ENCODE measurements at places on chromosomes 6 and 20.

GRCh38 chr20:54133434-54134427 lies 40.1 kb downstream of the CYP24A1 start:
- no peak for DNase-seq

DNA sequence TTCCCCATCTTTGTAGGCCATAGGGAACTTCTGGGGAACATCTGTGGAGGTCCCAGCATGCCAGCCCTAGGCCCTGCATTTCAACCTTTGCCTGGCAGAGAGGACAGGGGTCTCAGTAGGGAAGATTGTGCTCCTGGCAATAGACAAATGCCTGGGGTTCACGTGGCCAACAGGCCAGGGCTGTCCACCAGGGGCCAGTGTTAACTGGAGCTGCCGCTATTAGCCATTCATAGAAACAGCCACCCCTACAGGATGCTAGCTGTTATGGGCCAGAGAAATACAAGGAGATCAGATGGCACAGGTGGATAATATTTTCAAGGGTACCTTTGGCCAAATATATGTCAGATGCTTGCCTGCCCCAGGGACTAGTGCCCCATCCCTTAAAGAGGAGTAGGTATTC lies 932.9 kb downstream of the QKI start:
- no peak for DNase-seq

GRCh38 chr6:7541175-7542064 lies at the start of gene DSP:
Gene DSP, plus strand, starts transcription at chr6:7541671. Its CDS starts 245 bp downstream, at chr6:7541916.
- no peak for DNase-seq

GRCh38 chr6:36095497-36096391 lies 34.6 kb upstream of the MAPK13 start:
- DNase-seq: no peak

GRCh38 chr6:157634546-157634945 lies 188.5 kb upstream of the SNX9 start:
- DNase-seq: no peak

DNA sequence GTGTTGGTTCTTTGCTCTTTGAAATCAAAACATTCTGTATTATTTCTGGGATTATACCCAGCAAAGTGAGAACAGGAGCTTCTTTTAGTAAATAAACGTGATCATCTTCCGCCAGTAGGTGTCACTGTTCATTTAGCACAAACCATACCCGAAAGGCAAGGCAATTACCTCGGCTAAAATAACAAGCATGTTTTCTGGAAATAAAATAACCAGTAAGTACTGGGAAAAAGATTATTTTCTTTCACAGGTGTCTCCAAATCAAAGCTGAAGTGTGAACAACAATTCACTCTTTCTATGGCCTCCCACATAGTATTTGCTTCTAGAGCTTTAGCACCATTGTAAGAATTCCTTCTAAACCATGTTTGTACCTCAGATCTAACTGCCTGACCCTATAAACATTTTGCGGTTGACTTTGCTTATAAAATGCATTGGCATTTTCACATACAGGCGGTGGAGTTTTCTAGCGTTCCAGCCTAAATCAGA lies 144.6 kb upstream of the AGPAT4 start:
- no peak for DNase-seq

DNA sequence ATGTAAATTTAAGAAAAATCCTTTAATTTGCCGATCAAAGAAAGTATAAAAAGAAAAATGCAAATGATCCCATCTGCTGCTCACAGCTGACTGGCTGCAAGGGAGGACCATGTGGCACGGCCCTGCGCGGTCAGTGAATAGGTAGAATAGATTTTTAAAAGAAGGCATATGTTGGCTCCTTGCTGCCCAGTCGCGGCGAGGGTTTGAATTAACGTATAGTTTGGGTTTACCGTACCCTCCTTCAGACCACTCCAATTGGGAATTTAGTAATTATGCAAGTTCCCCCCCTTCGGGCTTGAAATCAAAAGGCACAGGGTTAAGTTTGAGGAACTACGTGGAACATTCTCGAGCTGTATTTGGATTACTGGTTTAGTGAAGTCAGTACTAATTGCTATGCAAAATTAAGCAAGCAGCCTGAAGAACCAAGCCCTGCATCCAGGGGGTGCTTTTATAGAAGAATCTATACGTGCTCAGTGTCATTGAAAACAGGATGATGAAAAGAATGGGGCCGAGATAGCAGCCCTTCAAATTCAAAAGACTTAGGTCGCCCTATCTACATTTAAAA lies 1.1 kb upstream of the BEND3 start:
- DNase-seq: peak; percentile 31

DNA sequence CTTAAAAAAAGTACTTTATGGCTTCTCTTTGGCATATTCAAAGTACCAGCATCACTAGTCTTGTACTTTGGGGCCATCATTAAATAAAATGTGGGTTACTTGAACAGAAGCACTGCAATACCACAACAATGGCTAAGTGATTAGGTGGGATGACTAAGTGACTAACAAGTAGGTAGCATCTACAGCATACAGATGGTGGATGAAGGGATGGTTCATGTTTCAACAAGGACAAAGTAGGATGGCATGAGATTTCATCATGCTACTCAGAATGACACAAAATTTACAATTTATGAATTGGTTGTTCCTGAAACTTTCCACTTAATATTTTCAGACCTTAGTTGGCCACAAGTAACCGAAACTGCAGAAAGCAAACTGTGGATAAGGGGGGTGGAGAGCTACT lies 7.7 kb downstream of the MPC1 start:
- no peak for DNase-seq

- peak; percentile 62 for DNase-seq
These were observed 41.7 kb downstream of the UBE2V1 start for GRCh38 chr20:50071039-50071888.

DNA sequence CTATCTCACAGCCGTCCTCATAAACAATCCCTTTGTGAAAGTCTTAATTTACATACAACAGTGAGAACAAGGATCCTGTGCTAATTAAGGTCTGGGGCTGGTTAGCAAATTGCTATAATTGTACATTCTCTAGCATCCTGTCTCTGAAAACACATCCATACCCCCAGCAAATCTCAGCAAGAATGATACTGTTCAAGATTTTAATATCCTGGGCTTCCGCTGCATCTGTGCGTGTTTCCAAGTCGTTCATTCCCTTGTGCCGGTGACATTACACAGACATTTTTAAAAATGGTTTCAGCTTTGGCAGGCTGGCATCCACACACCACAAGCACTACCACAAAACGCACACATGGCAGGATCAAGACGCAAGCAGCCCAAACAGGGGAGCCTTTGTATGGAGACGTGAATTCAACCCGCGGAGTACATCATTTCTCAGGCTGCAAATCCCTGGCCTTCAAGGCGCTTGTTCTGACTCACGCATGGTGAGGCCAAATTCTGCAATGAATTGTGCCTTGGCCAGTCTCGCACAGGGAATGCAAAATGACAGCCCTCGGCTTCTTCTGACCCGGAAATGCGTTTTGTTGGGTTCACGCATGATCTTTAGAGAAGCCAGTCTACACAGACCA lies 20.3 kb downstream of the ZMYND8 start:
- DNase-seq: peak; percentile 60

DNA sequence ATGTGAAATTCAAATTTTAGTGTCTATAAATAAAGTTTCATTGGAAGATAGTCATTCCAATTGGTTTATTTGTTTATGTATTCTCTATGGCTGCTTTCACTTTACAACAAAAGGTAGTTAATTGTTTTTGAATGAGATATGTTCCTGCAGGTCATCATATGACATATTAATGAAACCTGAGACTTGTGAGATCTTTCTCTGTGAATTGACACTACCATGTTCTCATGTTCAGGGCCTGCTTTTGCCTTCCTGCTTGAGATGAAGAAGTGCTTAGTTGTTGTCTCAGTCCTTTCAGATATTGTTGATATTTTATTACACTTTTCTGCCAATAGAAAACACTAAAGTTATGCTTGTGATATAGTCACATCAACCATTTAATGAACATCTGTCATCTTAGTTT lies 132.5 kb downstream of the UTRN start:
- no peak for DNase-seq

- DNase-seq: no peak
These were observed 329.0 kb downstream of the GJA1 start for GRCh38 chr6:121764493-121764892.

- no peak for DNase-seq
These were observed 52.8 kb downstream of the MYLIP start for GRCh38 chr6:16181439-16182297.

GRCh38 chr20:59958626-59959025 lies 403 bp downstream of the CDH26 start:
- DNase-seq: no peak

- no peak for DNase-seq
These were observed 1224.2 kb upstream of the GJE1 start for GRCh38 chr6:140908505-140908904.

DNA sequence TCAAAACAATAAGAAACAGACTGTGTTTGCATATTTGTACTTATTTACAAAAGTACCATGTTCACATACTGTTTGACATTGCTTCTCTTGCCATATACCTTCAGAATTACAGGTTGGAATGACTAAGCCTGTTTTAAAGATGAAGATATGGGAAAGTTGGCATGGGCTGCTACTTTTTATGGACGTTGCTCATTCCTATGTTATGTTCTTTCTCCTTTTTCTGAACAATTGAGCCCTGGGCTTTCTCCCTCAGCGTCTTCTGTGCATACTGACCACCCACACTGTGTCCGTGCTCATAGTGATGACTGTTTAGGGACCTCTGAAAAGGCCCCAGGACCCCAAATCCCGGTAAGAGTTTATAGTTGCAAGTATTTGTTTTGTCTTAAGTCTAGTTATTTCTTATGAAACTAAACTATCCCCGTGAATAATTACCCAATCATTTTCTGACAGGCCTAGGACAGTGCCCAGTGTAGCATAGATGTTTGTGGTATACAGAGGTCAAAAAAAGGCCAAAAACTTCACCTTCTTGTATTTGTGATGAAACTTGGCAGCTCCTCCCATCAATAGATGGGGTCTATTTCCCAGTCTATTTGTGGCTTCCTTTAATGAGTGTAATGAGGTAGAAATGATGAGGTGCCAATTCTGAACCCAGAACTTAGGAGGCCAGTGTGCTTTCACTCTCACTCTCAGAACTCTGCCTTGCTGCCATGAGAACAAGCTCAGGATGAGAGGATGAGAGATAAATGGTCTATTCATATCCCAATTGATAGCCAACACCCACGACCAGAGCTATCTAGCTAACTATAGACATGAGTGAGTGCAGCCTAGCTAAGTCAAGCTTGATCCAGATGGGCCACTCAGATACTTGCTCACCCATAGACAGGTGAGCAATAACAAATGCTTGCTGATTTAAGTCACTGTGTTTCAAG lies 40.9 kb downstream of the GSTA4 start:
- no peak for DNase-seq

- no peak for DNase-seq
These were observed 56.3 kb upstream of the AFDN start for GRCh38 chr6:167770291-167770955.

GRCh38 chr20:39431091-39431880 lies 469.1 kb downstream of the DHX35 start:
- no peak for DNase-seq

DNA sequence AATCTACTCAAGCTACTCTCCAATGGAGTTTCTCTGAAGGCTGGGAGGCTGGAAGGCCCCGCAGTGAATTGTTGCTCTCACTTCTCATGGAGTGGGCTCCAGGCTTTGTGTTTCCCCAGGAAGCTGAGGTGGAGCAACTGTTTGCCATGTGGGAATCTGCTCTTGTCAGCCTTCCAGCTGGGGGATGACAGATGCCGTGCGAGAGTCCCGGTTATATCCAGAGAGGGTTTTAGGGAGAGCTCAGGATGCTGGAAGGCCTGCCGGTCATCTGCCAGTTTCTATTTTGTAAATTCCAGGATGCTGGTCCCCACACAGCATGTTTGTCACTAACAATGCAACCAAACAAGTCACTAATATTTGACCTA lies 98.2 kb upstream of the NAA20 start:
- no peak for DNase-seq

DNA sequence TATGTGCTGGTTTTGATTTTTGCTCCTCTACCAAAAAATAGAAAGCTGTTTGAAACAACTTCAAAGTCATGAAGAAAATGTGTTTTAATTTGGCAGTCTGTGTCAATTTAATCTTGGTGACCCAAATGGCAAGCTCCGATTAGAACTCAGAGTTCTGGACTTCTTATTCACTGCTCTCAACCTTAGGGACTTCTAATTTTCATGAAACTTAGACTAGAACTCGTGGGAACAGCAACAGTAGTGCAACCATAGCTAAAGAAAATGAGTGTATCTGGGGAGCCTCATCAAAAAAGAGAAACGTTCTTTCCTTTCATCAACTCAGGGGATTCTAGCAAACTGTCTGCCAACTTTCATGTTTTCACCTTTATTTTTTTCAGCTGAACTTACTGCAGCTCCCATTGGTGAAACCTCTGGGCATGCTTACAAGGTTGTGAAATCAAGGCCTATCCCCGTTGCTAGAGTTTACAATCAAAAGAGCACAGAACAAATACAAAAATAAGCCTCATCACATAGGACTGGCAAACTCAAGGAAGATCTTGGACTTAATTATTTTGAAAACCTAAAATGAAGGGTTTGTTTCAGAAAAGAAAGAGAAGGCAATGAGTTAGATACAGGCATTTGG lies 114.0 kb upstream of the HSF2 start:
- DNase-seq: no peak

Measured in substantia nigra (tissue), 51 donors.